ENCODE measurements at places on chromosomes 6 and 20. TPM values are rescaled to one million over a fixed set of nuclear protein-coding genes. Genes with fewer than 3 reads are reported as not detected.

GRCh38 chr20:20235681-20236080 lies 132.2 kb upstream of the INSM1 start:
- H3K36me3 ChIP-seq, result no peaks in the 10 kb centered on the region
- no peak overlapping the region for H3K27ac ChIP-seq
- no peaks in the 10 kb centered on the region for H3K4me1 ChIP-seq
- no peaks in the 10 kb centered on the region for H3K27me3 ChIP-seq
- DNase-seq, result no peak

Gene SIRPB1
- total RNA-seq, result 0.49 TPM

GRCh38 chr20:8375898-8376297 lies 243.8 kb downstream of the PLCB1 start:
- H3K27me3 ChIP-seq, result no peaks in the 10 kb centered on the region
- no peaks in the 10 kb centered on the region for H3K36me3 ChIP-seq
- no peaks in the 10 kb centered on the region for H3K4me1 ChIP-seq
- DNase-seq, result no peak

- no peak for DNase-seq
- H3K4me1 ChIP-seq, result no peaks in the 10 kb centered on the region
- no peak overlapping the region for H3K4me3 ChIP-seq
- H3K36me3 ChIP-seq, result no peaks in the 10 kb centered on the region
- H3K27me3 ChIP-seq, result no peaks in the 10 kb centered on the region
Observed at GRCh38 chr6:139925894-139926641, 551.6 kb upstream of the CITED2 start.

Gene LINC00237
- total RNA-seq, result not detected

DNA sequence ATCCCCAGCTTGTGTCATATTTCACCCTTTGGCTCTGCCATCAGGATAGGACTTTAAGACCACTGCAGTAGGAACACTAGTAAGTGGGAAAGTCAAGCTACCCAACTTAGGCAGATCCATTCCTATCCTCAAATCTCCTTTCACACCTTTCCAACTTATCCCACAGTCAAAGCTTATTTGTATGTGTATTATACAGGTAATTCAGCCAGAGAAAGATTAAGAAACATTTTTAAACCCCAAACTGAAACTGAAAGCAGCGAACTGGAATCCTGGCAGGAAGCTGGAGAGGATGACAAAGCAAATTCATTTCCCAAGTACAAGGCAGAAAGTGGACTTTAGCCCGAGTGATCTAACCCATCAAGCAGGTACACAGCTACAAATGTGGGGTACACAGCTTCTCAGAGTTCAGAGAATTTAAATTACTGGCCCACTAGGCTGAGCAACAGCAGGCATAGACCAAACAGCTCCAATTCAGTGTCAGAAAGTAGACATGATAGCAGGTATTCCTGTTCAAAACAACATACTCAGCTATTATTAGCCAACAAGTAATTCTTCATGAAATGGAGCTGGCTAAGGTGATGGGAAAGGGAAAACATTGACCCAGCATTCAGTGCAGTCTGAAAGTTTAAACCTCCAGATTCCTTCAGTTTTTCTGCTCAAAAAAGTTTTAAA lies 39.1 kb downstream of the ILRUN start:
- no peaks in the 10 kb centered on the region for H3K27me3 ChIP-seq
- peak overlapping the region; percentile 67 for H3K4me3 ChIP-seq
- H3K4me1 ChIP-seq, result peaks cover 19% of the 10 kb centered on the region
- peak overlapping the region; percentile 91 for H3K27ac ChIP-seq
- H3K36me3 ChIP-seq, result no peaks in the 10 kb centered on the region

GRCh38 chr6:43771858-43772680 lies 2.1 kb downstream of the VEGFA start:
- no peak for DNase-seq
- H3K27ac ChIP-seq, result peak overlapping the region; percentile 98
- peaks cover 70% of the 10 kb centered on the region for H3K4me1 ChIP-seq
- H3K4me3 ChIP-seq, result peak overlapping the region; percentile 74
- H3K36me3 ChIP-seq, result no peaks in the 10 kb centered on the region

GRCh38 chr20:43824309-43825050 lies 90.2 kb upstream of the TOX2 start:
- peaks cover 33% of the 10 kb centered on the region for H3K27me3 ChIP-seq
- no peak overlapping the region for H3K4me3 ChIP-seq
- H3K27ac ChIP-seq, result no peak overlapping the region
- no peaks in the 10 kb centered on the region for H3K4me1 ChIP-seq

- no peak overlapping the region for H3K4me3 ChIP-seq
- H3K36me3 ChIP-seq, result peaks cover 3% of the 10 kb centered on the region
- no peak for DNase-seq
- peaks cover 20% of the 10 kb centered on the region for H3K4me1 ChIP-seq
- H3K27ac ChIP-seq, result no peak overlapping the region
Observed at GRCh38 chr20:63219447-63219821, 3.5 kb upstream of the YTHDF1 start.

DNA sequence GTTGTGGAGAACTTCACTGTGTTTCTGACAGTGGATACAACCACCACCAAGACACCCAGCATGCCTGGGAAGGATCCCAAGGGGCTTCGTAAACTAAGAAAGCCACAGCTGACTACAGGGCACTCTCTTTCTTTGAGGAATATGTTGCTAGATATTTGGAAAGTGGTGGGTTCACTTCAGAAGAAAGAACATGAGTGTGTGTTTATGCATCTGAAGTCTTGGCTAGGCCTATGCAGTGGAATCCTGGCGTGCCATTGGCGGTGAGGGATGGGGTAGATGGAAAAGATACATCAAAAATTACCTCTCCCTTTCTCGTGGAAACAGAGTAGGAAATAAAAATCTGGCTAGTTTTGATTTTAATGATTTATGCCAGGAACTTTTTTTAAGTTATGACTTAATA lies 187.7 kb downstream of the PDE7B start:
- no peaks in the 10 kb centered on the region for H3K27me3 ChIP-seq
- no peaks in the 10 kb centered on the region for H3K4me1 ChIP-seq
- no peak for DNase-seq
- H3K36me3 ChIP-seq, result no peaks in the 10 kb centered on the region
